ENCODE measurements at places on chromosomes 11 and 22. TPM values are rescaled to one million over a fixed set of nuclear protein-coding genes. Genes with fewer than 3 reads are reported as not detected.

- DNase-seq: no peak
Observed at GRCh38 chr22:41535244-41535643, 9.0 kb downstream of the POLR3H start.

GRCh38 chr11:8259306-8259959 lies 4.2 kb downstream of the LMO1 start:
- no peak for DNase-seq

HBD gene
- not detected for polyA plus RNA-seq

GRCh38 chr11:91788764-91789163 lies 435.9 kb upstream of the FAT3 start:
- DNase-seq: no peak

EMID1 gene
- not detected for polyA plus RNA-seq

CARD16 gene
- polyA plus RNA-seq: 12.8 TPM

DNA sequence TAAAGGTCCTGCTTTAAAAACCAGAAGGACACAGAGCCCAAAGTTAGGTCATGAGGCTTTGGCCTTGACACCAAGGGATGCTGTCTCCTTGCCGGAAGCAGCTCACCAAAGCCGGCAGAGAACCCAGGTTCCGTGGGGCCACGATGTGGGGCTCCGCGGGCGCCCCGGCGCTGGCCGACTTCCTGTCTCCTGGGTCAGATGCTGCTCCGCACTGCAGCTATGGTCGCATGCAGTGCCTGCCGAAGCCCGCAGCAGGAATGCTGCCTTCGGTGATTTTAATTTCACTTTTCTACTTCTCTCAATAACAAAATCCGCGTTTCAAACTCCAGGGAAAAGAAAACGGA lies 454 bp upstream of the OTUB1 start:
- DNase-seq: no peak

OR5B21 gene
- polyA plus RNA-seq: not detected

GRCh38 chr11:10505278-10506007 lies 35.5 kb downstream of the RNF141 start:
- no peak for DNase-seq

GPHA2 gene
- polyA plus RNA-seq: not detected

CCDC15 gene
- 0.27 TPM for polyA plus RNA-seq

DRICH1 gene
- not detected for polyA plus RNA-seq

INSC gene
- polyA plus RNA-seq: 1.1 TPM

DNA sequence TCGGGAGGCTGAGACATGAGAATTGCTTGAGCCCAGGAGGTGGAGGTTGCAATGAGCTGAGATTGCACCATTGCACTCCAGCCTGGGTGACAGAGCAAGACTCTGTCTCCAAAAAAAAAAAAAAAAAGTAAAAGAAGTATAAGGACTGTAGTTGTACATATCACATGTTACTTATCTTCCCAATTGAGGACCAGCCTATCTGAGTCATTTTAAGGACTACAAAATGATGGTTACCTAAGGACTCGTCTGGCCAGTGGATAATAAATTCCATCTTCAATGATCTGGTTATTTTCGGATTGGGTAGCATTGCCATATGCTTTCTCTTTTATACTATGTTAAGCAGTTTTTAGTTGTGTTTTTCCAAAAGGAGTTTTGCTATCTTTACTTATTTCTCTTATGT lies 55.3 kb downstream of the PPFIA1 start:
- no peak for DNase-seq

GRCh38 chr22:33337524-33337923 lies 279.3 kb upstream of the SYN3 start:
- no peak for DNase-seq

UVRAG gene
- polyA plus RNA-seq: 4.5 TPM

OR51B4 gene
- polyA plus RNA-seq: not detected

KDM4E gene
- not detected for polyA plus RNA-seq

GRCh38 chr11:40095446-40095845 lies 1364.0 kb downstream of the LRRC4C start:
- no peak for DNase-seq

- DNase-seq: no peak
Observed at GRCh38 chr11:66835768-66836405, 7.4 kb upstream of the RCE1 start.

DNA sequence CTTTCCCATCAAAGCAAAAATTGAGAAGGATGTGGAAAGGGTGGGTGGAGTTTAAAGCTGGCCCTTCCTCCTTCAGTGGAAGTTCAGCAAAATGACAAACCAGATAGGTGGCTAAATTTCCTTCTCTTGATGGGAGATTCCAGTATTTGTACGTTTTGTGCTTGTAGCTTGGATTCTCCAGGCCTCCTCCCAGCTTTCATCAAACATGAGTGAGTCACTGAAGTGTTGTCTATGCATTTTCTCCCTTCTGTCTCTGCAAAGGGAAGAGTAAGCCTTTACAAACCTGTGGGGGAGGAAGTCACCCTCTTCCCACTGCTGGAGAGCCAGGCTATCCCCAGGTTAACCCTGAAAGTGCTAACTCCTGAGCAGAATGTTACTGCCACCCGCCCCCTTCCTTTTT lies 6.4 kb downstream of the MARK2 start:
- no peak for DNase-seq

GRCh38 chr11:2409611-2410468 lies 9.3 kb downstream of the TSSC4 start:
- no peak for DNase-seq

- no peak for DNase-seq
Observed at GRCh38 chr11:67053896-67054329, 2.7 kb upstream of the RHOD start.

GRCh38 chr22:21946262-21946925 lies 6.3 kb downstream of the PPM1F start:
- no peak for DNase-seq

GRCh38 chr22:19176732-19177131 lies 1.8 kb downstream of the SLC25A1 start:
- no peak for DNase-seq

COA4 gene
- 136 TPM for polyA plus RNA-seq

CD6 gene
- polyA plus RNA-seq: 0.08 TPM

CDC45 gene
- polyA plus RNA-seq: 0.15 TPM

DNA sequence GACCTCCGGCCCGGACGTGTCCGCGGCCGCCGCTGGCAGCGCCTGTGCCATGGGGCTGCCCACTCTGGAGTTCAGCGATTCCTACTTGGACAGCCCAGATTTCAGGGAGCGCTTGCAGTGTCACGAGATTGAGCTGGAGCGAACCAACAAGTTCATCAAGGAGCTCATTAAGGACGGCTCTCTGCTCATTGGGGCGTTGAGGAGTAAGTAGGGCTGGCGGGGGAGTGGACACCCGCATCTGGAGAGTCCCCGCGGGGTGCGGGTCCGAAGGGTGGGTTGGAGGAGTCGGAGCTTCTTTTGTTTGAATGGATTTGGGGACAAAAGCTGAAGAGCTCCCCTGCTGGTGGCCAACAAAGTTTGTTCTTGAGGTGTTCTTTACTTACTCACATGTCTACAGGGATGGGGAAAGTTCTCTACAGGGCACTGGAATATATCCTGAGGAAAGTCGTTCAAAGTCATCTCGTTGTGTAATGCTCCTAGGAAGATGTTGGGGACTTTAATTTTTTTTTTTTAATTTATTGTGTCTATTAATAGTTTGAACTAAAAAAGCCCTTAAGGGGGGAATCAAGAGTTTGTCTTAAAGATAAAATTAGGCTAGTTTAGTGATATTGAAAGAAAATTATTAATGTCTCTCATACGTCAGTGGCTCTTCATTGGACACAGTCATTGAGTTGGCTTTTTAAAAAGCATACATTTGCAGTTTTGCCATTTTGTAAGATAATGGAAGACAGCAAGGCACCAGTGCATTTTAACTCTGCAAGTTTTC lies 725 bp downstream of the ARHGAP42 start:
- DNase-seq: peak; percentile 57

GRCh38 chr22:44309137-44309536 lies 3.6 kb downstream of the SHISAL1 start:
- no peak for DNase-seq

MYO7A gene
- 1.0 TPM for polyA plus RNA-seq

GRCh38 chr11:121163658-121164308 lies 62.7 kb downstream of the TECTA start:
- no peak for DNase-seq
